ENCODE measurements at places on chromosomes 2 and 18.

DNA sequence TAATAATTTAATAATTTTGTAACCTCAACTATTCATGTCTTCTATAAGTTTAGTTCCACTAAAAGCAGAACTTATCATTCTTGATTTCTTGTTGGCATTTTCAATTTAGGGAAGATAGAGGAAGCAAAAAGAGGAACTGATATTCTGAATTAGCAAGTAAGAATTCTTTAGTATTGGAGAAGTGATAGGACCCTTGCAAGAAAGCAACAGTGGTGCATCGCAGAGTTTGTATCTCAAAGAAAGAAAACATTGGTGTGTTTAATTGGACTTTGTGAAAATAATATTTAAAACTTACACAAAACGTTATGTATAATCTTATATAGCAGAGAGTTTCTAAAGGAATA, 36.5 kb upstream of the TNFRSF11A start:
- no peak for DNase-seq

- DNase-seq, result no peak
Observed at GRCh38 chr2:65436824-65437221, 4.4 kb upstream of the SPRED2 start.

DNA sequence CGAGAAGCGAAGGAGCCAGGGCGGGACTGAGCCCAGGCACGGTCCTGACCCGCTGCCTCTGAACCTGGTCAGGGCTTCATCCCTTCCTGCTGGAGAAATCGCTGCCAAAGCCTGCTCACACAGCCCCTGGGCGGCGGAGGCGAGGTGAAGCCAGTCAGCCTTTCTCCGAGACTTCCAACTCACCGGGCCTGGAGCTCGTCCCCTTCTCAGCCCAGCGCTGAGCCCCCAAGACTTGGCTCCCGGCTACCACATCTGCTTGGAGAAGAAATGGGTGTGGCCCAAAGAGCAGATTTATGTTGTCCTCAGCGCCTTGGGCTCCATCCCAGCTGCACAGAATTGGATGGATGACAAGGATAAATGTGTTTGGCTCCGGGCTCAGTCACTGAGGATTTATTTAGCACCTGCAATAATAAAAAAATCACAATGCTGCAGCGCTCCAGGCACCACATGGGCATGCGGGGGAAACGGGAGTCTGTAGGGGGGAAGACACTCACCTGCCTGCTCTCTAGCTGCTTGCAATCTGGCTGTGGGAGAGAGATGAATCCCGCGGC, 64.9 kb downstream of the ACTR2 start:
- no peak for DNase-seq

DNA sequence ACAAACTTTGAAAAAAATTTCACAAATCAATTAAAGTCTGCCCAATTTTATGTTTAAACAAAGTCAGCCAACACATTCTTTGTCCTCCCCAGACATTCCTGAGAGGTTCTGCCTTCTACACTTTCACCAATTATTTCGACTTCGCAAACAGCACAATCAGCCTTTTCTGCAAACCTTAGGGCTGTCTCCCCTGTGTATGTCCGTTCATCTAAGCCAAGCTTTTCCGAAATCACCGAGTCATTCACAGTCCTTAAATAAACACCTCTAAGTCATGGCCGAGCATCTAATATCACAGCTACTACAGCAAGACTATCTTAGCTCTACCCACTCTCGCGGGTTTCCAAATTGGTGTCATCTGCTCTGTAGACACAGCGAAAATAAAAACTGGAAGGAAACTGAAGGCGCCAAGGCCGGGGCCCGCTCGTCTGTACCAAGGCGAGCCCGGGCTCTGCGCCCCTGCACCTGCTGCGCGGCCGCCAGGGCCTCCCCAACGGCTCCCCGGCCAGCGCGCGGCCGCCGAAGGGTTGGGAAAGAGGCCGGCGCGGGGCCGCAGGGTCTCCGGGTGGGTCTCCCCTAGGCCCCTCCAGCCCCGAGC, 730 bp downstream of the ODC1 start:
- DNase-seq, result peak; percentile 20

- no peak for DNase-seq
Observed at GRCh38 chr2:73850009-73850408, 21.2 kb downstream of the STAMBP start.

DNA sequence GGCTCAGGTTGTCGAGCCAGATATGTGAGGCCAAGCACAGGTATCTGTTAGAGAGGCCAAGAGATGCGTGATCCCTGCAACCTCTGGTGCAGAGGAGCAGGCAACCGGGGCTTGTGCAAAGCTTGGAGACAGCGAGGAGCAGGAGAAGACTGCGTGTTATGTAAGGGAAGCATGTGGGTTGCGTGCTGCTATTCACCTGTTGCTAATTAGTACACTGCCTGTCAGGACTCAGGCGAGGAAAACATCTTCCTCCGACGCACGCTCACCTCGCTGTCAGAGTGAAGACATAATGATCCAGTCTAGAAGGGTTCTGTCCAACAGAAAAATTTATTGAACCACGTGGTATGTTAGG, 102.5 kb downstream of the HNRNPLL start:
- no peak for DNase-seq

- DNase-seq, result no peak
Observed at GRCh38 chr2:237758185-237758584, 40.4 kb upstream of the RBM44 start.

DNA sequence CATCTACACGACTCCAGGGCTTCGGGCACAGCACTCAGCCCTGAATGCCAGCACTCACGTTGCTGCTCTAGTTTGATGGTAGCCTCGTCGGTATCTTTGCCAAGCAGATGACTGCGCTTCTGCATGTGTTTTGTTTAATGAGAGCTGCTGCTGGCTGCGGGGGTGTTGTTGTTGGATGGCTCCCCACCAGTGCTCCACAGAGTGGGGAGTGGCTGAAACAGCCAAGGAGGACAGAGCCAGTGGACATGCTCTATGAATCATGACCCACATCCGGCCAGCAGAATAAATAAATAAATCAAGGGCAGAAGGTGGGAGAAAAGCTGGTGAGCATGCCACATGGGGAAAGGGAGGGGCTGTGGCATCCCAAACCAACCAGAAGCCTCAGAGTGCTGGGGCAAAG, 131.2 kb upstream of the SOX11 start:
- no peak for DNase-seq

DNA sequence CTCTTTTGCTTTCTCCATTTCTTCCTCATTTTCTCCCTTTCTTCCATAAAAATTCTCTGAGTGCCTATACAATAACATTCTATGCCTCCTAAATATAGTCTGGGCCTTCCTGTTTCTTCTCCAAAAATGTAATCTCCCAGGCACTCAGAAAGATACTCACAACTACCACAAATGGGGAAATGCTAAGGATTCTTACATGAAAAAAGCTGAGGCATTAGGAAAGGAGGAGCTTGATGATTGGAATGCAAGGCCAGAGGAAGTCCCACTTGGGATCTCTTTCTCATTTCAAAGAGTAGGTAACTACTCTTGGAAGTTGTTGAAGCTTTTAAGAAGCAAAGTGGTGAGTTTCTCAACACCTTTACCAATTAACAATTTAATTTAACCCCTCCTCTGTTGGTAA, 3.4 kb downstream of the VSNL1 start:
- DNase-seq, result no peak

DNA sequence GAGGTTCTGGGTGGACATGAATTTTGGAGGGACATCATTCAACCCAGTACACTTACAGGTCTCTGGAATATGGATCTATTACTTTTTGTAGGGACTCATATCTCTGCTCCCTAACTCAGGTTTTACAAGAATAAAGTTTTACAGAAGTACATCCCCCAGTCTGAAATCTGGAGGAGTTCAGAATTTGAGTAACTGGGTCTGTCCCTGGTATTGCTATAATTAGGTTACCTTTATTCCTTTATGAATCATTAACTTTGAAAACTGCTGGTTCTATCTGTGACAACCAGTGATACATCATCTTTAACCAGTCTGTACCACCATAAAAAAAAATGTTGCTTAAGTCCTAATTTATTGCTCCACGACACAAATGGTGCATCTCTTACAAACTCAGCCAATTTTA, 59.9 kb downstream of the INSIG2 start:
- DNase-seq, result no peak

DNA sequence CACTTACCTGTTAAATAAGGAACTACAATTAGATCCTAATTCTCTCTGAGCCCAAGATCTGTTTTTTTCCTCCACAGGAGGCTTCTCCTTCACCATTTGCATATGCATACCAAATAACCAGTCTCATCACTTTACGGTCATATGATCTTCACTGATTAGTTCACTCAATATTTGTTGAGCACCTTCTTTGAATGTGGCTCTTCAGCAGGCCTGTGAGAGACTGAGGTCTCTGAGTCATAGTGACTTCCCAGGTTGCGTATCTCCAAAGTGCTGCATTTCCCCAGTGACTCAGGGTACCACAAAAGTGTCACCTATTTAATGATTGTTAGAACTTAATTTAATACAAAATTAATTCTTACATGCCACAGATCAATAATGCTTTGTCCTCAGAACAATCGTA, 108.8 kb upstream of the TRIB2 start:
- no peak for DNase-seq

All from DMS79 treated with DMSO at 0.1 percent for 48 hours (cell line).